ENCODE measurements at places on chromosomes 7 and 10.

DNA sequence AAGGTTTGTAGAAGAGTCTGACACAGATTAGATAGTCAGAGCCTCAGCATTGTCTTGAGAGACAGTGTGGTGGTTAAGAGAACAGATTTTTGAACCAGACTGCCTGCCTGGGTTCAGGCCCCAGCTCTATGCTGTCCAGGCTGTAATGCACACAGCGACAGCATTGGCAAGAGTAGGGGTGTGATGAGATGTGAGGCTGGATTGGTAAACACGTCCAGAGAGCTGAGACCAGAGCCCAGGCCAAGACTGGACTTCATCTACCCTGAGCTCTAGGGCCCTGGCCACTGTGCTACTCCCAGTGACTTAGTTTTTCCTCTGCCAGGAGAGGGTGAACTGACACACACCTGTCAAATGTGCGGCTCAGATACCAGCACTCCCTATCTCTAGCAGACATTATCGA, 360.4 kb downstream of the RPS24 start:
- no peak for DNase-seq

GRCh38 chr10:78798976-78799730, 269.6 kb upstream of the ZMIZ1 start:
- no peak for DNase-seq

DNA sequence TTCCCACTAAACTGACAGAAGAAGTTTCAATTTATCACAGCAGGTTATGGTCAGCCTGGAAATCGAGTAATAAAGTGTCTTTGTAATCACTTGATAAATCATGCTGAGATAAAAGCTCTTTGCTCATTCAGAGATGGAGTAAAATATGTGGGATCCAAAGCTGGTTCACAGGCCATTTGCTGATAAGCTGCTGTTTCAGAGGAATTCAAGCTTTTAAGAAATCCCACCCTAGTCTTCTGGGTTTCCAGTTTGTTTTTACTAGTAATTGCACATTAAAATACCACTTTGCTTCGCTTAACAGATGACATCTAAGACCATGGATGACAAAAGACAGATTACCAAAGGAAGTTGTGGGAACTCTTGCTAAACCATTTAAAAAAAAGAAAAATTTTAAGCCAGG, 37.4 kb upstream of the CDK6 start:
- no peak for DNase-seq

- peak; percentile 41 for DNase-seq
These were observed 387.8 kb downstream of the GRID1 start for GRCh38 chr10:85978566-85979358.

DNA sequence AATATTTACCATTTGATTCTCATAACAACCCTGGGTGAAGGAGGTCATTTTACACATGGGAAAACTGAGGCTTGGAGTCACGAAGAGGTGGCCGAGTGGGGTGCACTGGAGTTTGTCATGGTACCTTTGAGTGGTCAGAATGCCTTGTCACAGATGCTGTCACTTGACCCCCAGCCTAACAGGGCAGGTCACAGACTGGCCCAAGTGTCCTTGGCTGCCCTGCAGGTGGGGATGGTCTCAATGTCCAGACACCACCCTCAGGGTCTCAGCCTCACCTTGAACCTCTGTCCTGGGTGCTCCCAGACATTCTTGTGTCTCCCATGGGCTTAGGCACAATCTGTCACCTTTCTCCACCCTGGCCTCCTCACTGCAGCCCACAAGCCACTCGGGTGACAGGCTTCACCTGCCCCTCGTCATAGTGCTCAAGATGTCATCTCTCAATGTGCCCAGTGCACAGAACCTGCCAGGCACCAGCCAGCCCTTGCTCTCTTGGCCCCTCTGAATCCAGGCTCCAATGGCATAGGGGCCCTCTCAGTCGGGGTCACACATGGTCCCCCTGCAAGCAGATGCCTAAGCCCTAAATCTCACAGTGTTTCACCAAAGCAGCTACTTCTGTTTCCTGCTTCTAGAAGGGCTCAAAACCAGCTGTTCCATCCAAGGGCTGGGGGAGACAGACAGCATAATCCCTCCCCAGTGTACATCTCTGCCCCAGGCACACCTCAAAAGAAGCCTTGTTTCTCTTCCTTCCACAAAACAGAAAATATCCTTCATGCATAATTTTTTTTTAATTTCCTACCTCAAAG, 76.8 kb upstream of the NANOS1 start:
- no peak for DNase-seq

GRCh38 chr7:101174322-101174854, 5.7 kb downstream of the NAT16 start:
- DNase-seq: no peak

DNA sequence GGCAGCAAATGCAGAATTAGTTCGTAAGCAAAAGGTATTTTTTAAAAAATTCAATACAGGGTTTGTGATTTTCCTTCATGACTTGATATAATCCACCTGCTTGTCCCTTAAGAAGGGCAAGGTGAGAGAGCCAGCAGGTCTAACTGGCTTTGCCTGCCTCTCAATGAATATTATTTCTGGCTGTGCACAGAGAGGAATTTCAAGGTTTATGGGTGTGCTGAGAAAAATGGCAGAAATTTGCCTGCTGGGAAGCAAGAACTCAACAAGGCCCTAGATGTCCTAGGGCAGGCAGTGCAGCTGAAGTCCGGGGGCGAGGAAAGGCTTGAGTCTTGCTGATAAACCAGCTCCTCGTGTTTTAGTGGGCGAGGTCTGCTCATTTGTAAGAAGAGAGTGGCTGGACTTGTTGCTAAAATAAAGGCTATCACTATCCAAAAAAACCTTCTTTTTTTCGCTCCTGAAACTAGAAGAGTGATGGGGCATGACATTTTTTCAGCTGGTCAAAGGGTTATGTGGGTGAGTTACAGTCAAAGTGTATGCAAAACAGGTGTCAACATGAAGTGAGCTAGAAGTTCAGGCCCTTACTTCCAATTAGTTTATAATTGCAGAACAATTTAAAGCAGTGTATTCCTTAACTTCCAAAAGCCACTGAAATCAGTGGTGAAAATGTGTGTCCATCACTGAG, 385.8 kb upstream of the KLF6 start:
- DNase-seq: no peak

GRCh38 chr7:92279396-92280031, 33.7 kb downstream of the ANKIB1 start:
- no peak for DNase-seq

- no peak for DNase-seq
These were observed 295.2 kb upstream of the ZNF32 start for GRCh38 chr10:43943818-43944360.

- DNase-seq: no peak
These were observed at the start of gene CTNNA3 for GRCh38 chr10:67696029-67696428. Gene CTNNA3, minus strand, starts transcription at chr10:67696195.

DNA sequence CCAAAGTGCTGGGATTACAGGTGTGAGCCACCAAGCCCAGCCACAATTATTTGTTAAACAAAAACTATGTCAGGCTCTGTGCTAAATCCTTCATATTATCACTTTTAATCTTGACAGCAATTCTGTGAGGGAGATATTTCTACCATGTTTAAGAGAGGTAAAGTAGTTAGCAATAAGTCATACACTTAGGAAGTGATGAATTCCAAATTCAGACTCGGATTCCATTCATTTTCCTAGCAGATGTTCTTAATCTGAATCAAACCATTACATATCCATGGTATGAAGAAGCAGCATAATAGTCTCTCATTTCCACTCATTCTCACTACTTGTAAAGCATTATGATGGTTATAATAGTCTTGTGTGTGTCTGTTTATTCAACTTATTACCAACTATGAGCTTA, 2.9 kb upstream of the CD36 start:
- DNase-seq: no peak

DNA sequence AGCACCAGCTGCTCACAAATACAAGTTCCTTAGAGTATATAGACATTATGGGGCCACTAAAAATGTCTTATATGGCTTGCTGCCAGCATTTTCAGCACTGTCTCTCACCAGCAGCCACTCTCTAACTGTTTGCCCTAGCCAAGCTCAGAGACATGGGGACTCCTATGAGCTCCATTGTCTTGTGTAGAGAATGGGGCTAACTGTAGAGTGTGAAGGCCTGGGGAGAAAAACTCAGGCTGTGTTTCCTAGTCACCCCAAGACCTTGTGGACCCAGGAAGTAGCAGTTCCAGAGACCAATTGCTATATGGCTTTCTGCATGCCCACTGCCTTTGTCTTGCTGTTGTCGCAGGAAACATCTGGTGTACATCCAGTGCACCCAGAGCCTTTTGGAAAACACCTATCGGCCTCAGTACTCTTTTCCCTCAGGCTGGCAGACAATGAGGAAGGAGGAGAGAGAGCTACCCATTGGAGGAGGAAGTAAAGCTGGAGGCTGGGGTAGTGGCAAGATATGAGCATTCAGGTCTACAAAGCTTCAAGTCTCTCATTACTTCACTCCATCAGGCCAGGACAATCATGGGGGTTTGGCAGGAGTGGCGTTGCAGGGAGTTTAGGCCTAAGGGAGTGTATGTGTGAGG, 28.4 kb downstream of the ENTPD1 start:
- DNase-seq: no peak

GRCh38 chr7:100167912-100168323, 499 bp downstream of the GAL3ST4 start:
- DNase-seq: no peak

GRCh38 chr7:80771523-80771922, 133.1 kb downstream of the CD36 start:
- DNase-seq: no peak

DNA sequence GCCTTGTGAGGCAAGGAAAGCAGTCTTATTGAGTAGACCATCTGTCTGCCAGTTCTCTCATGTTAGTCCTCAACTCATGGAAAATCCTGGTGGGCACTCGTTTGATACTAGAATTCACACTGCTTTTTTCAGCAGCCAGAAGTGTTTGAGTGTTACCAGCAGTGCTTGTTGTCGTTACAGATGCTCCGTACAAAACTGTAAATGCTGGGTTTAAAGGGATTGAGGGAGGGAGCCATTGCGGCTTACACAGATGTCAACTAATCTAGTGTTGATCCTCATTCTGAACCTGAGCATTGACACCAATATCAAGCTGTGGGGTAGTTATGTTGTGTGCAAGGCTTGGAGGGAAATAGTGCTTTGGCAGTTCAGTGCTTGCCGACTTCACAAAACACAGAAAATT, 348.6 kb downstream of the AUTS2 start:
- DNase-seq: no peak

- no peak for DNase-seq
These were observed 544.1 kb downstream of the SORCS3 start for GRCh38 chr10:105185161-105185560.

DNA sequence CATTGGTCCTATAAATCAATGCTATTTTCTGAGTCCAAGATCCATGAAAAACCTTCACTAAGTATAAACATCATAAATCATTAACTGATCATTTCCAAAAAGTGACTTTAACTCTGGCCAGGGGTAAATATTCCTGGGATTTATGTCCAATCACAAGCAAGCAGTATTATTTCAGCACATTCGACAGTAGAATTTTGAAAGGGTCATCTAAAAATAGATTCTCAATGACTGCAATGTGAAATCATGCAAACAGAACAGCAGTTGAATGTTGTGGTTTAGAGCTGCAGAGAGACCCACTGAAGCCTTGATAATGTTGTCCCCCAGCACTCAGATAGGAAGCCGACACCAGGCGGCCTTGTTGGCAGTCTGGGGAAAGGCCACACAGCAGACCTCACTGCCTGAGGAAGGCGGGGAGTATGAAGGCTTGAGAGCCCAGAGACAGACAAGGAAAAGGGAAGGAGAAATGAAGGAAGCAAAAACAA, 38.1 kb downstream of the FAM107B start:
- DNase-seq: no peak

DNA sequence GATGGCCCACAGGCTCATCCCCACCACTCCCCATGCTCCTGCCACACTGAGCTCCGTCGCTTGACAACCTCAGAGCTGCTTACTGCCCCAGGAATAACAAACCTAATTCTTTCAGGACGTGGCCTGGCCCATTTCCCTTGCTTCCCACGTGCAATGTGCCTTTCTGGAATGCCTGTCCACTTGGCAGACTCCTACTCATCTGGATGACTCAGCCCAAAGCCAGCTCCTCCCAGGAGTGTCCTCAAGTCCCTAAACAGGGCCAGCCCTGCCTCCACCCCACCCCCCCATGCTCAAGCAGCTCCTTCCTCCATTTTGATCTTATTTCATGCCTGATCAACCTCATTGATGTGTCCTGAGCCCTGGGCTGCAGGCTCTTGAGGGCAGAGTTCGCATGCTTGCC, 164.9 kb upstream of the RNF32 start:
- DNase-seq: no peak

Data from keratinocyte (primary cell).